ENCODE measurements at places on chromosomes 1 and 21. TPM values are rescaled to one million over a fixed set of nuclear protein-coding genes. Genes with fewer than 3 reads are reported as not detected.

The MAN1C1 gene
- 15.3 TPM for total RNA-seq

The LZIC gene
- total RNA-seq, result 32.0 TPM

The LCE2C gene
- not detected for total RNA-seq

The PDE4B gene
- 8.6 TPM for total RNA-seq

The BSDC1 gene
- total RNA-seq, result 51.2 TPM

The OR10Z1 gene
- total RNA-seq, result not detected

- H3K4me3 ChIP-seq, result no peak overlapping the region
- no peaks in the 10 kb centered on the region for H3K4me1 ChIP-seq
- no peak for DNase-seq
- no peak overlapping the region for H3K27ac ChIP-seq
- H3K27me3 ChIP-seq, result no peaks in the 10 kb centered on the region
Observed at GRCh38 chr1:5975133-5975880, 16.9 kb downstream of the NPHP4 start.

GRCh38 chr1:224774378-224774777, 155.1 kb upstream of the DNAH14 start:
- H3K4me1 ChIP-seq, result peaks cover 5% of the 10 kb centered on the region
- H3K36me3 ChIP-seq, result no peaks in the 10 kb centered on the region
- no peak overlapping the region for H3K27ac ChIP-seq
- H3K4me3 ChIP-seq, result no peak overlapping the region
- H3K27me3 ChIP-seq, result no peaks in the 10 kb centered on the region

- H3K4me1 ChIP-seq, result peaks cover 9% of the 10 kb centered on the region
- H3K27me3 ChIP-seq, result no peaks in the 10 kb centered on the region
- peaks cover 3% of the 10 kb centered on the region for H3K36me3 ChIP-seq
- no peak overlapping the region for H3K4me3 ChIP-seq
- no peak for DNase-seq
- no peak overlapping the region for H3K27ac ChIP-seq
Observed at GRCh38 chr1:145849356-145850160, 4.1 kb downstream of the NUDT17 start.

DNA sequence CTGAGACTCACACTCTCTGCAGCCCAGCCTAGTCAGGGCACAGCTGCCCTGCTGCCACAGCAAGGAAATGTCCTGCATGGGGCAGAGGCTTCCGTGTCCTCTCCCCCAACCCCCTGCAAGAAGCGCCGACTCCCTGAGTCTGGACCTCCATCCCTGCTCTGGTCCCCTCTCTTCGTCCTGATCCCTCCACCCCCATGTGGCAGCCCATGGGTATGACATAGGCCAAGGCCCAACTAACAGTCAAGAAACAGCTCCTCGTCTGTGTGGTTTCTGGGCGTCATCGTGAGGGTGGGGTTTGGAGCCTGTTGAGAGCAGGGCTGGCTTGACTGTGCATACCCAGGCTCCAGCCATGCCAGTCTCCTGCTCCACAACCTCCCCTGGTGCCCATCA, 19.5 kb downstream of the FAAH start:
- H3K27me3 ChIP-seq, result no peaks in the 10 kb centered on the region
- no peak for DNase-seq
- H3K4me3 ChIP-seq, result no peak overlapping the region
- peaks cover 36% of the 10 kb centered on the region for H3K36me3 ChIP-seq
- no peak overlapping the region for H3K27ac ChIP-seq

- H3K36me3 ChIP-seq, result no peaks in the 10 kb centered on the region
- no peaks in the 10 kb centered on the region for H3K4me1 ChIP-seq
- peaks cover 4% of the 10 kb centered on the region for H3K27me3 ChIP-seq
- H3K4me3 ChIP-seq, result no peak within 1 kb of the TSS
- no peak within 1 kb of the TSS for H3K27ac ChIP-seq
- no peak for DNase-seq
Observed at GRCh38 chr1:64203420-64203819, at the start of gene UBE2U. TSS of gene UBE2U (plus strand) at chr1:64203623. CDS start at chr1:64204051, 428 bp downstream.

GRCh38 chr1:4397196-4397595, 257.2 kb upstream of the AJAP1 start:
- H3K4me3 ChIP-seq, result no peak overlapping the region
- DNase-seq, result no peak
- no peaks in the 10 kb centered on the region for H3K4me1 ChIP-seq
- peaks cover 41% of the 10 kb centered on the region for H3K27me3 ChIP-seq
- H3K36me3 ChIP-seq, result no peaks in the 10 kb centered on the region

GRCh38 chr1:206794294-206794908, 22.1 kb upstream of the IL10 start:
- no peak overlapping the region for H3K4me3 ChIP-seq
- no peak for DNase-seq
- no peaks in the 10 kb centered on the region for H3K36me3 ChIP-seq
- no peaks in the 10 kb centered on the region for H3K4me1 ChIP-seq
- H3K27me3 ChIP-seq, result no peaks in the 10 kb centered on the region

DNA sequence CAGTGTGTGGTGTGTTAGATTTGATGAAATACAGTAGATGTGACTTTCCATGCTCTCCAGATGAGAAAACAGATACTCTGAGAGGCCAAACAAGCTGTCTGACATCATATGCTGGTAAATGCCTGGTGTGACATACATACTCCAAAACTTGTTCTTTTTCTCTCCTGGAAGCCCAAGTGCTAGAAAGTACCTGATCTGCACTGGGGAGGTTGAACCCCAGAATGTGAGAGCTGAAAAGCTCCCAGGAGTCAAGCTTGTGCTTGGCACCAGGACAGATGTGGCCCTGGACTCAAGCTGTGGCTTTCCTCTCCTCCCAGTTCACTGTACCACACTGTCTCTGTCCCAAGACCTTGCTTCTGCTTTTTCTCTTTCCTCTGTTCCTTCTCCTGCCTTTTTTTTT, 389.0 kb upstream of the USP24 start:
- no peak for DNase-seq
- H3K36me3 ChIP-seq, result no peaks in the 10 kb centered on the region
- H3K4me3 ChIP-seq, result no peak overlapping the region
- no peak overlapping the region for H3K27ac ChIP-seq
- H3K27me3 ChIP-seq, result no peaks in the 10 kb centered on the region

DNA sequence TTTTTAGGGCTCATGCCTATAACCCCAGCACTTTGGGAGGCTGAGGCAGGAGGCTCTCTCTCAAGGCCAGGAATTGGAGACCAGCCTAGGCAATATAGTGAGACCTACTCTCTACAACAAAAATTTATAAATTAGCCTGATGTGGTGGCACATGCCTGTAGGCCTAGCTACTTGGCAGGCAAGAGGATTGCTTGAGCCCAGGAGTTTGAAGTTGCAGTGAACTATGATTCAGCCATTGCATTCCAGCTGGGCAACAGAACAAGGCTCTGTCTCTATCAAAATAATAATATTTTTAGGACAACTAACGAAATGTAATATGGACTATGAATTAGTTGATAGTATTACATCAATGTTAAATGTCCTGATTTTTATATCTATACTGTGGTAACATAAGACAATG, 68.8 kb upstream of the ARID1A start:
- no peak for DNase-seq
- no peaks in the 10 kb centered on the region for H3K36me3 ChIP-seq
- H3K4me3 ChIP-seq, result no peak overlapping the region
- no peaks in the 10 kb centered on the region for H3K27me3 ChIP-seq
- peaks cover 20% of the 10 kb centered on the region for H3K4me1 ChIP-seq

DNA sequence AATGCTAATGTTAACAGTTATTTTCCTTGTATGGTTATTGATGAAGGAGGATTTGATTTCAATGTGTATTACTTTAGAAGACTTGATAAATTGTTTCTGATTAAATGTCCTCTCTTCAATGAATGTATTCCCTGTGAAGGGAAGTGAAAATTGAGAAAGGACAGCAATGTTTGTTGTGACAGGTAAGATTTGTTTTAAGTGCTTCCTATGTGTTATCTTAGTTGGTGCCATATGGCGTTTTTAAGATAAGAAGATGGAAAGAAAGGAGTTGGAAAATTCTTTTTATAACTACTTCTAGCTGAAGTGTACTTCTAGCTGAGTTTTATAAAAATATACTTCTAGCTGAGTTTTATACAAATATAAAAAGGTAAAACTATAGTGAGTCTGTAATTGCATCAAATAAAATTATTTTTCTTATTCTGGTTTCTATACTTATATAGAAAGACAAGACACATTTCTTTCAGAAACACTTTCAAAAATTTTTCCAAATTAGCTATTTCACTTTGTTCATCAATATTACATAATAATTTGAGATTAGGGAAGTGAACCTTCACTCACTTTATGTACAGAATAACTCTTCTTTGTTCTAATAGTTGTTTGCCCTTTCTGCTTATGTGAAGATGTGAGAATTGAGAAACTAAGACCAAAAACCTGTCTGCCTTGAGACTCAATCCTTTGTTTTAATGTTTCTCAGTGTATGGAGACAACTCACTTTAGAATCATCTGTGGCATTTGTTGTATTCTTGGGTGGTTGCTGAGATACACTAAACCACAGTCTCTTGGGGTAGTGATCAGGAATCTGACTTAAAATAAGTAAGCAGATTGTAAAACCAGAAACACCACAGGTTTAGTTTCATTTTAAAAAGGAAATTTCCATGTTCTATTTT, 382.9 kb upstream of the B3GALT2 start:
- H3K27me3 ChIP-seq, result no peaks in the 10 kb centered on the region
- H3K4me1 ChIP-seq, result peaks cover 18% of the 10 kb centered on the region

GRCh38 chr1:154404511-154404931, 622 bp upstream of the IL6R start:
- no peaks in the 10 kb centered on the region for H3K27me3 ChIP-seq
- H3K4me1 ChIP-seq, result peaks cover 18% of the 10 kb centered on the region
- no peaks in the 10 kb centered on the region for H3K36me3 ChIP-seq

- H3K36me3 ChIP-seq, result no peaks in the 10 kb centered on the region
- no peaks in the 10 kb centered on the region for H3K4me1 ChIP-seq
- no peak overlapping the region for H3K27ac ChIP-seq
- DNase-seq, result no peak
- H3K4me3 ChIP-seq, result no peak overlapping the region
Observed at GRCh38 chr1:110449661-110450651, 993 bp upstream of the PROK1 start.

DNA sequence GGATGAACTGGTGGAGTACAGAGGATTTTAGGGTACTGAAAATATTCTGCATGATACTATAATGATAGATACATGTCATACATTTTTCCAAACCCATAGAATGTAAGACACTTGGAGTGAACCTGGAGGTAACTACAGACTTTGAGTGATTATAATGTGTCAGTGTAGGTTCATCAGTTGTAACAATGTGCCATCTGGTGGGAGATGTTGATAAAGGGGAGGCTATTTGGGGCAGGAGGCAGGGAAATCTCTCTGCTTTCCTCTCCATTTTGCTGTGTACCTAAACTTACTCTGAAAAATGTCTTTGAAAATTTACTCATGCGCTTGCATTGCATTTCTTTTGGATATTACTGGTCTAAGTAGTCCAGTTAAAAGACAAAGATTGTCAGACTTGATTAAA, 35.2 kb downstream of the PTBP2 start:
- no peaks in the 10 kb centered on the region for H3K27me3 ChIP-seq
- no peak overlapping the region for H3K27ac ChIP-seq
- H3K4me3 ChIP-seq, result no peak overlapping the region
- no peak for DNase-seq
- H3K36me3 ChIP-seq, result peaks cover 46% of the 10 kb centered on the region

GRCh38 chr1:60969971-60970509, 112.3 kb upstream of the NFIA start:
- no peaks in the 10 kb centered on the region for H3K27me3 ChIP-seq
- no peak overlapping the region for H3K27ac ChIP-seq
- no peak overlapping the region for H3K4me3 ChIP-seq
- DNase-seq, result no peak
- no peaks in the 10 kb centered on the region for H3K4me1 ChIP-seq
- H3K36me3 ChIP-seq, result no peaks in the 10 kb centered on the region

GRCh38 chr1:161407451-161407985, 39.8 kb upstream of the CFAP126 start:
- H3K4me3 ChIP-seq, result no peak overlapping the region
- no peak overlapping the region for H3K27ac ChIP-seq
- H3K36me3 ChIP-seq, result no peaks in the 10 kb centered on the region
- no peaks in the 10 kb centered on the region for H3K27me3 ChIP-seq
- H3K4me1 ChIP-seq, result no peaks in the 10 kb centered on the region
- DNase-seq, result no peak

DNA sequence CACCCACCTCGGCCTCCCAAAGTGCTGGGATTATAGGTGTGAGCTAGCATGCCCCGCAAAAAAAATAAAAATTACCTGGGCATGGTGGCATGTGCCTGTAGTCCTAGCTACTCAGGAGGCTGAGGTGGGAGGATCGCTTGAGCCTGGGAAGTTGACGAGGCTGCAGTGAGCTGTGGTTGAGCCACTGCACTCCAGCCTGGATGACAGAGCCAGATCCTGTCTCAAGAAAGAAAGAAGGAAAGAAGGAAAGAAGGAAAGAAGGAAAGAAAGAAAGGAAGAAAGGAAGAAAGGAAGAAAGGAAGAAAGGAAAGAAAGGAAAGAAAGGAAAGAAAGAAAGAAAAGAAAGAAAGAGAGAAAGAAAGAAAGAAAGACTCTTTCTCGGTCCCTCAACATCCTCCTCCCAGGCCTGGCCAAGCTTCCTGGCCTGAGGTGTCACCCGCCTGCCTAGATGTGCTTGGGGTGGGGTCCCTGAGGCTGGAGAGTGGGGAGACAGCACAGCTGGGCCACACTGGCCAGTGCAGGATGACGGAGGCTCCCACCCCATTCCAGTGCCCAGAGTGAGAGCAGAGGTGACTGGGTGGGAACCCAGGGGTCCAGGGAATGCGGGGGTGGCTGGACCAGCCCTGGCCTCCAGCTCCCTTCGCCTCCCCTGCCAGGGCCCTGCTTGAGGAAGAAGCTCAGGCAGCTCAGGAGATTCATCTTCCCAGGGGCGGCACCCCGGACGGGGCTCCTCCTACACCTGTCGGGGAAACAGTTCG, 10.2 kb upstream of the GNB1 start:
- no peak overlapping the region for H3K27ac ChIP-seq
- peaks cover 13% of the 10 kb centered on the region for H3K27me3 ChIP-seq
- DNase-seq, result peak; percentile 55
- no peaks in the 10 kb centered on the region for H3K36me3 ChIP-seq
- H3K4me1 ChIP-seq, result peaks cover 4% of the 10 kb centered on the region

GRCh38 chr1:182237329-182237728, 154.3 kb downstream of the GLUL start:
- H3K27ac ChIP-seq, result no peak overlapping the region
- H3K36me3 ChIP-seq, result no peaks in the 10 kb centered on the region
- H3K4me1 ChIP-seq, result no peaks in the 10 kb centered on the region
- no peak for DNase-seq
- no peaks in the 10 kb centered on the region for H3K27me3 ChIP-seq

- no peak for DNase-seq
- peaks cover 21% of the 10 kb centered on the region for H3K36me3 ChIP-seq
- H3K27me3 ChIP-seq, result no peaks in the 10 kb centered on the region
- no peak overlapping the region for H3K27ac ChIP-seq
- H3K4me3 ChIP-seq, result no peak overlapping the region
Observed at GRCh38 chr1:8374812-8375211, 56.9 kb downstream of the SLC45A1 start.

GRCh38 chr1:87942165-87942564, 613.5 kb downstream of the LMO4 start:
- H3K4me1 ChIP-seq, result no peaks in the 10 kb centered on the region
- peak overlapping the region; percentile 10 for H3K27ac ChIP-seq
- no peaks in the 10 kb centered on the region for H3K27me3 ChIP-seq

GRCh38 chr1:85894651-85895050, 186.4 kb upstream of the ZNHIT6 start:
- no peaks in the 10 kb centered on the region for H3K36me3 ChIP-seq
- H3K27ac ChIP-seq, result no peak overlapping the region
- H3K4me1 ChIP-seq, result no peaks in the 10 kb centered on the region
